Urothelium cell line (cell line): ENCODE measurements at places on chromosomes 1 and 21.

DNA sequence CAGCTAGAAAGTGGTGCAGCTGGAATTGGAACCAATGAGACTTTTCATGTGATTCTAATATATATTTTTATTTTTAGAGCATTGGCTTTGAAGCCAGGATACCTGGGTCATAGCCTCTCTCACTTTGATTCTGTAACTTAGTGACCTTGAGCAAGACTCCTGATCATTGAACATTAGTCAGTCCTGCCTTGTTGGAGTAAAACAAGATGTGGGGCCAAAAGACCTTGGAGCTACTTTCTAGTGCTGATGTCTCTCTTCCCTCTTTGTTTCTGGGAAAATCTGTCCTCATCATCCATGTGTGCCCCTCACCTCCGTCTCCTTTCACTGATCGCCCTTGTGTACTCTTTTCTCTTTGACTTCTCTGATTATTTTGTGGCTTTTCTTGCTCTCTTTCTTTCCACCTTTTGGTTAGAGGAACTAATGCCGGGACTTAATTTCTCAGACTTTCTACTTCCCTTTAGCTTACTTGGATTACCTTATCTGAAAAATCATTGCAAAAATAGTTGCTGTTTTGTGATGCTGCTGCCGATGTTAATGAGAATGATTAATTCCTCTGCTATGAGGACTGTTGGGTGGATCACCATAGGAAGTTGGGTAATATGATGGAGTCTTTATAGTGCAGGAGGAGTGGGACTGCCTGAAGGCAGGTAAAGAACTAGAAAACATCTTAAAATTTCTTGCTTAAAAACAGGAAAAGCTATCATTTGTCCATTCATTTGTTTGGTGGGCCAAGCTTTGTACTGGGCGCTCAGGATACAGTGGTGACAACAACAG lies 72.0 kb downstream of the NOS1AP start:
- no peak for DNase-seq

- DNase-seq, result no peak
Observed at GRCh38 chr1:10188133-10188650, 22.2 kb upstream of the KIF1B start.

- no peak for DNase-seq
Observed at GRCh38 chr1:244552336-244552735, 91.3 kb downstream of the CATSPERE start.

DNA sequence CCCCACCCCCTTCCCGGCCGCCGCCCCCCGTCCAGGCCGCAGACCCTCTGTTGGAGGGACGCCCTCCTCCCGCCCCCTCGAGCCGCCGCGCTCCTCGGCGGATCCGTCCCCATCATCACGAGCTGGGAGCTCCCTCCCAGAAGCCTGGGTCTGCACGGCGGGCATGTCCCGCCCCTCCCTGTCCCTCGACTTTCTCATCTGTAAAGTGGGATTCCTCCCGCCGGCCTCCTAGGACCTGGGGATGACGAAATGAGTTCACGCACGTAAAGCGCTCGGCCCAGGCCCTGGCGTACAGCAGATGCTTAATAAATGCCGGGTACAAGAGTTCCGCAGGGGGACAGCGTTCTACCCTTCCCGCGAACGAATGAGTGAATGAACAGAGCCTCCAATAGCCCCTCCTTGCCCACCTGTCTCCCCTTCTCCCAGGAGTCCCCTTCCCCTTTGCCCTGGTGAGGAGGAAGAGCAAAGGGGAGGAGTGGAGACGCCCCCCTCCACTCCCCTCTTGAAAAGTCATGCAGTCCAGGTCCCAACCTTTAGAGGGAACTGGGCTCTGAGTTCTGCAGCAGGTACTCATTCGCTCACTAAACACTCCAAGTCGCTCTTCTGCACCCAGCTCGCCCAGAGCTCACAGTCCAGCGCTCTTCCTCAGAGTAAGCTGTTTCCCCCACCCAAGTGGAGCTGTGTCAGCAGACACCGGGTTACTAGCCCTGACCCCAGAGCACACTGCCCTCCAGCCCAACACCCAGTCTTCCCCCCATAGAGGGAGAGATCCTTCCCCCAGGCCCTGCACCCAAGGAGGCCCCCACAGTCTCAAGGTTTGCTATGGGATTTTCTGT lies 16.8 kb downstream of the RAP1GAP start:
- DNase-seq, result no peak

DNA sequence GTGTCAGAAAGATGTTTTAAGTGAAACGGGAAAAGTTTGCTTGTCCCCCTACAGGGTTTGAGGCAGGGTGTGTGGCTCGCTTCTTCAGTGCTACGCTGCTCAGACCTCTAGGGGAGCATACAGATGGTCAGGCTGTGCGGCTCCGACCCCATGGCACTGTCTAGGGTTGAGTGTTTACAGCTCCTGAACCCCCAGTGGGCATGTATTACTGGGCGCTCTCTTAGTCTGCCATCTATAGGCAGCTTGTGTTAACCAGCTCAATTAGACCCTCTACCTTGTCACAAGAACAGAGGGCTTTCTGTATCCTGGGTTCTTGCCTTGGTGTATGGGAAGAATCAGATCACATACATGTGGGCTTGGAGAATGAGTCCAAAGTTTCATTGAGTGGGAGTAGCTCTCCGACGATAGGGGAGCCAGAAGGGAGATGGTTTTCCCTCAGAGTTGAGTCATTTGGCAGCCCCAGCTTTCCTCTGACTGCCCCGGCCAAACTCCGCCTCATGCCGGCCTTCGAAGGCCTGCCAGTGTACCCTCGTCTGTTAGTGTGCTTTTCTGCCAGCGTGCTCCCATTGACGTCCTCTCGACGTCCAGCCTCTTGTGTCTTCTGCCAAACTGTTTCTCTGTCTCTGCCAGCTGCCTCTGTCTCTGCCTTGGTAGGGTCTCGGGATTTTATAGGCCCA lies 38.6 kb upstream of the ADGRL4 start:
- no peak for DNase-seq

DNA sequence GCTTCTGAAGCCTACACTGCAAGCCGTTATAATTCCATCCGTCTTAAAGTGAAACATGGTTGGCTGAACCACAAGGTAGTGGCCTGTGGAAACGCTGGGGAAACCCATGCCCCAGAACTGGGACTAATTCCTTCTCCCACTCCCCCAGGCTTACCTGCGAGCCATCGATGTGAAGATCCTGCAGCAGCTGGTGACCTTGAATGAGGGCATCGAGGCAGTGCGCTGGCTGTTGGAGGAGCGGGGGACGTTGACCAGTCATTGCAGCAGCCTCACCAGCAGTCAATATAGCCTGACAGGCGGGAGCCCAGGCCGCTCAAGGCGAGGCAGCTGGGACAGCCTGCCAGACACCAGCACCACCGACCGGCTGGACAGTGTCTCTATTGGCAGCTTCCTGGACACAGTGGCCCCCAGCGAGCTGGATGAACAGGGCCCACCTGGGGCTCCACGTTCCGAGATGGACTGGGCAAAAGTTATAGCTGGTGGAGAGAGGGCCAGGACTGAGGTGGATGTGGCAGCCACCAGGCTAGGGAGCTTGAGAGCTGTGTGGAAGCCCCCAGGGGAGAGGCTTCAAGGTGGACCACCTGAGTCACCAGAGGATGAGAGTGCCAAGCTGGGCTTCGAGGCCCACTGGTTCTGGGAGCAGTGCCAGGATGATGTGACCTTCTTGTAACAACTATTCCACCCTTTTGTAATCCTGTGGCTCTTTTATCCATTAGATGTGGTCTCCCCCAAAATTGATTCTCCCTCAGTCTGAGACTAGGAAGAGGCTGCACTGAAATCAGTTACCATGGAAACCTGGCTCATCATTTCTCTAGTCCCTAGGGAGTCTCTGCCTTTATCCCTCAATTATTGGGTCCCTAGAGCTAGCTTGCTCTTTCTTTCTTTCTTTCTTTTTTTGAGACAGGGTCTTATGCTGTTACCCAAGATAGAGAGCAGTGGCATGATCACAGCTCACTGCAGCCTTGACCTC lies 16.7 kb downstream of the LURAP1 start:
- no peak for DNase-seq

GRCh38 chr1:44355582-44356305 lies 687 bp upstream of the ERI3 start:
- DNase-seq, result peak; percentile 18

DNA sequence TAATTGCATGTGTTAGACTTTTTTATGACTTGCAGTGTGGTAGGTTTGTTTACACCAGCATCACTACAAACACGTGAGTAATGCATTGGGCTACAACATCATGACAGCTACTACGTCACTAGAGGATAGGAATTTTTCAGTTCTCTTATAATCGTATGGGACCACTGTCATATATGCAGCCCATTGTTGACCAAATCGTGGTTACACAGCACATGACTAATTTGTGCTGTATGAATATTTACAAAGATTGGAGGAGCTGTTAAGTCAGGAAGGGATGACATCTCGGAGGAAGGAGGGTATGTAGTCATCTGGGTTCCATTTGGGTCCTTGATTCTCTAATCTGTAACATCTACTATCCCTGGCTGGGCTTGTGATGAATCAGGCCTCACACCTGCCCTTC lies 270.9 kb downstream of the TNR start:
- DNase-seq, result no peak

GRCh38 chr1:29264773-29265389 lies 28.6 kb downstream of the PTPRU start:
- DNase-seq, result no peak

GRCh38 chr21:45990049-45990711 lies 8.6 kb downstream of the COL6A1 start:
- DNase-seq, result no peak

DNA sequence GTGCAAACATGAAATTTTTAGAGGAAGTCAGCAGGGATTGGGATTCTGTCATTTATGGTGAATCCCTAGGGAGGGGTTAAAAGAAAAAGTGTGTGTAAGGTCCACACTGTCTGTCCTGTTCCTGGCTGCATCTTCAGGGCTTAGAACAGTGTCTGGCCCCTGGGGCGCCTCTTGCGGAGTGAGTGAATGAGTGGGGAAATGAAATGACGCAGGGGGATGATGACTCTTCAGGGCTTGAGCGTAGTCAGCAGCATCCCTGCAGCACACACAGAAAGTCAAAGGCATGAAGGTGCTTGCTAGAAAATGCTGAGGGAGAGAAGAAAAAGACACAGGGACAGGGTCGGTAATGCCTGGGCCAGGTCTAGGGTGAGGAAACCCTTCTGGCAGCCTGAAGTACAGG lies 57.8 kb downstream of the PGBD5 start:
- no peak for DNase-seq

DNA sequence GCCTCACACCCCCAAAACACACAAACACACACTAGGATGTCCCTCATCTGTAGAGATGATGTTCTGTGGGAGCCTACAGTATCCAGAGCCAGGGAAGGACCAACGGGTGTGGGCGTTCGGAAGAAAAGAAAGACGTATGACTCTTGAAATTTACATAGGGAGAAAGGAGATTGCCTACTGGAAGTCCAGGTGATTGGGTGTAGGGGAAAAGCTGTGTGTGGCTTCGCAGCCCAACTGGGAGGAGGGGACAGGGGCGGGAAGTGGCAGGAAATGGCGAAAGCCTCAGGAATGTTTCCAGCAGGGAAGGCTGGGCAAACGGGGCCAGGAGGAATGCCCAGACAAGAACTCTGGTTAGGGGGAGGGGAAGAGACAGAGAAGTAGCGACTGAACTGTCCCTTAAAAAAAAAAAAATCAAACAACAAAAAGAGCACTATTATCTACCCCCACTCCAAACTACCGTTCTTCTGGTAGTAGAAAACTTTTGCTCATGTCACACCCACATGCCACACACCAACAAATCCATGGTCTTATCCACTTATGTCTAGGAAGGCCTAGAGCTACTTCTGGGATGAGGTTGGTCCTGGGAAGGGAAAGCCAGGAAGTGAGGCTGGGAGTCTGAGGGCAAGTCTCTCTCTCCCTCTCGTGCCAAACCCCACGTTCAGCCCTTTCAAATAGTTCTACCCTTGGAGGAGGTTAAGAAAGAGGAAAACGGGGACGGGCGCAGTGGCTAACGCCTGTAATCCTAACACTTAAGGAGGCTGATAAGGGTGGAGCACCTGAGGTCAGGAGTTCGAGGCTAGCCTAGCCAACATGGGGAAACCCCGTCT lies 1.8 kb upstream of the CKS1B start:
- peak; percentile 86 for DNase-seq
